HuH-7.5 (cell line): ENCODE measurements at places on chromosomes 11 and 22.
A peak's percentile ranks its signal among the peaks of the same experiment; 100 is the strongest.

DNA sequence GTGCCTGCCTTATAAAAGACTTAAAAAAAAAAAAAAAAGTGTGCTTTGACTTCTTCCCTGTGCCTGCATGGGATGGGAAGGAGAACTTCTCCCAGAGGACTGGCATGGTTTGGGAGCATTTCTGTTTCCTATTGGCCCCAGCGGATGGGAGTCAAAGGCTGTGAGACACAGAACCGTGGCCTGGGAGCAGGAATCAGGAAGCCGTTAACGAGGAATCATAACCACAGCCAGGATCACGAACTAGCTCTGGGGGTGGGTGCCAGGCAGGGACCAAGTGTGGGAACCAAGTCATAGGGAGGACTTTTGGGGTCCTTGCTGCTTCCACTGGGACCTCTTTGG, 526 bp downstream of the C1QTNF6 start:
- DNase-seq, result no peak

DNA sequence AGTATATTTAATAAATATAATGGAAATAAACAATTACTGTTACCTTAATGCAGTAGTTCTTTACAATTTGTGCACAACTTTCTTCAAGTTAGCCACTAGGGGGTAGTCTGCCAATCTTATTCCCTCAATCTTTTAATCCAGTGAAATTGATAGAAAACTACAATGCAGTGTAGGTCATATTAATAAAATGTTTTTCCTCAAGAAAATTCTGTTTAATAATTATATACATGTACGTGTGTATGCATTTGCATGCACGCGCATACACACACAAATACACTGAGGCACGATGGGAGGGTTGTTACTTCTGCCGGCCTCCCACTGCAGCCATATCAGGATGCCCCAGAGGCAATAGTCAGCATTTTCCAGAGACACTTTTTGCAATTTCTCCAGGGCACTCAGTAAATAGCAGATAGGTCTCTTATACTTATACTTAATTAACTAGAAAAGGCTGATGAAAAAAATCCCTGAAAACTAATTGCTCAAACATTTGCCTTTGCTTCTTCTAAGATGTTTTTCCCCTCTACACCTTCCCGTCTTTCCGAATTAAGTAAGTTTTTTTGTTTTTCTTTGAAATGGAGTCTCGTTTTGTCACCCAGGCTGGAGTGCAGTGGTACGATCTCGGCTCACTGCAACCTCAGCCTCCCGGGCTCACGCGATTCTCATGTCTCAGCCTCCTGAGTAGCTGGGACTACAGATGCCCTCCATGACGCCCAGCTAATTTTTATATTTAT, 3.1 kb downstream of the GAB2 start:
- peak; percentile 18 for DNase-seq

DNA sequence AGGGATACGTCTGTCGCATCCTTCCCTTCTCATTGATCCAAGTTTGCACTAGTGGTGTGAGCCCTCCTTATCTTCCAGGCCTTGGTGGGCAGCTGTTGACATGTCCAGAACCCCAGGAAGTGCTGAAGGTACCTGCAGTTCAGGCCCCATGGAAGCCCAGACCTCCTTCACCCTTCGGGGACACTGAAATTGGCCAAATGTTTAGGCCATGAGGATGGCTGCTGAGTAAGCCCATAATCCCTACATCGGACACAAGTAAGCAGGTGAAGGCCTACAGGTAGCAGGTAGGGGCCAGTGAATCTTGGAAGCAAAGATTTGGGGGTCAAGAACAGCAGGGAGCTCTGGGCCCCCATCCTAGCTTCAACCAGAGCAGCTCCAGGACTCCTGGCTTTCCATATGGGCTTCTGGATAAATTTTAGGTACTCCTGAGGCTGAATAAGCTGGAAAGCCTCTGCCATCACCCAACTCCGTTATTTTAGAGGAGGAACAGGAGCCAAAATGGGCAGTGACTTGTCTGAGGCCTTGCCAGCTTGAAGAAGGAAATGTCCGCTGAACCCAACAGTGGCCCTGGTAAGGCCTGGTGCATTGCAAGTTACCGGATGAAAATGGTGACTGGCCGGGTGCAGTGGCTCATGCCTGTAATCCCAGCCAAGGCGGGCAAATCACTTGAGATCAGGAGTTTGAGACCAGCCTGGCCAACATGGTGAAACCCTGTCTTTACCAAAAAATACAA, 45.2 kb downstream of the MORC2 start:
- no peak for DNase-seq

DNA sequence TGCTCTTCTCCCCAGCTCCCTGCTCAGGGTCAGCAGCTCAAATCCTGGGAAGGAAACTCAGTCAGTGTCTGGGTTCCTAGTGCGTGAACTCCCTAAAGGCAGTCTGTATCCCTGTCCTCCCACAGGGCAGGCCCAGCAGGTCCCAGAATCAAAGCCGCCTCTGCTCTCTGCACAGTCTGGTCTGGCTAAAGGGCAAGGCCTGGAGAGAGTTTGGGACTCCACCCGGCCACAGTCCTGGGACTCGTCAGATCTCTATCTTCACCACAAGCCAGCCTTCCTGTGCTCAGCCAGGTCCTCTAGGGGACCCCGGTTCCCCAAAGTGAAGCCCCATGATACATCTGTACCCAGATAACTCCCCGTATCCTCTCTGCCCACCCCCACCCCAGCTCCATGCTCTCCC, 56.2 kb upstream of the CSNK2A3 start:
- no peak for DNase-seq

DNA sequence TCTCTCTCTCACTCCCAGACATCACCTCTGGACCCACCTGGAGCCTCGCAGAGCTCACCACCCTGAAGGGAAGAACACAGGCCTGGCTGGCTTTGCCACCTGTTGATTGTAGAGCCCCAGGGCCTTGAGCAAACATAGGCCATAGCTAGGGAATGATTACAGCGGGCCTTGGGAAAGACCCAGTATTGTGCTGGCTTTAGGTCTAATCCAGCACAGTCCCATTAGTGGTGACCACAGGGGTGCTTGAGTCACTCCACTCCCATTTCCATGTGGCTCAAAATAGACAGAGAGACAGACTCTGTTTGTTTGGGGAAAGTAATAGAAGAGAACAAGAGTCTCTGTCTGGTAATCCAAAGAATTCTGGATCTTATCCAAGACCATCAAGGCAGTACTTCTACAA, 42.7 kb upstream of the FAM181B start:
- no peak for DNase-seq

DNA sequence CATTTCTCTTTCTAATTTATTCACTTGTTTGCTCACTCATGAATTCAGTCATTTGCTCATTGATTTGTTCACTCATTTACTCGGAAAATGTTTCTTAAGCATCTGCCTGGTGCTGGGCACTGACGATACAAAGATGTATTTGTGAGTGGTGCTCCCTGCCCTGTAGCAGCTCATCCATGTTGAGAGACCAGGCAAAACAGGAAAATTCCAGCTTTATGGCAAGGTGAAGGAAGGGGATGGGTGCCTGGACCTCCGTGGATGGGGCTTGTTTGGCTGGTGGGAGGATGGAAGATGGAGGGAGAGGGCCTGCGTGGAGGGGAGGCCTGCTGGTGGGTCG, 53.1 kb downstream of the TBC1D22A start:
- no peak for DNase-seq

GRCh38 chr11:60077981-60078380, 10.5 kb upstream of the MS4A2 start:
- no peak for DNase-seq

GRCh38 chr11:129828301-129828836, 12.7 kb downstream of the TMEM45B start:
- no peak for DNase-seq

GRCh38 chr22:31127181-31127772, 4.5 kb downstream of the INPP5J start:
- no peak for DNase-seq

DNA sequence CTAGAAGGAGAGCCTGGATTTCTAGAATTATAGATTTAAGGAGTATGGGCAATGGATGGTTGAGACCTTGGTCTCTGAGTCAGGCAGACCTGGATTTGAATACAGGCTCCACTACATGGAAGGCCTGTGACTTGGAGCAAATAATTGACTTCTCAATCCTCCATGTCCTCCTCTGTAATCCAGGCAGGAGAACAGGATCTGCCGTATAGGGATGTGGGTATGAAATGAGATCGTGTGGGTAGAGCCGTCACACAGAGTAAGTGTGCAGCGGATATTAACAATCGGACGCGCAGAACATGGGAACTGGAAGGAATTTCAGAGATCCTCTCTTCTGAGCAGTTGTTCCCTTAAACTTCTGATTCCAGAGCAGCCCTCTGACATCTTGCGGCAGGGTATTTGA, 11.5 kb upstream of the TMPRSS13 start:
- DNase-seq, result no peak

GRCh38 chr11:45056529-45056928, 89.9 kb upstream of the PRDM11 start:
- DNase-seq, result no peak

DNA sequence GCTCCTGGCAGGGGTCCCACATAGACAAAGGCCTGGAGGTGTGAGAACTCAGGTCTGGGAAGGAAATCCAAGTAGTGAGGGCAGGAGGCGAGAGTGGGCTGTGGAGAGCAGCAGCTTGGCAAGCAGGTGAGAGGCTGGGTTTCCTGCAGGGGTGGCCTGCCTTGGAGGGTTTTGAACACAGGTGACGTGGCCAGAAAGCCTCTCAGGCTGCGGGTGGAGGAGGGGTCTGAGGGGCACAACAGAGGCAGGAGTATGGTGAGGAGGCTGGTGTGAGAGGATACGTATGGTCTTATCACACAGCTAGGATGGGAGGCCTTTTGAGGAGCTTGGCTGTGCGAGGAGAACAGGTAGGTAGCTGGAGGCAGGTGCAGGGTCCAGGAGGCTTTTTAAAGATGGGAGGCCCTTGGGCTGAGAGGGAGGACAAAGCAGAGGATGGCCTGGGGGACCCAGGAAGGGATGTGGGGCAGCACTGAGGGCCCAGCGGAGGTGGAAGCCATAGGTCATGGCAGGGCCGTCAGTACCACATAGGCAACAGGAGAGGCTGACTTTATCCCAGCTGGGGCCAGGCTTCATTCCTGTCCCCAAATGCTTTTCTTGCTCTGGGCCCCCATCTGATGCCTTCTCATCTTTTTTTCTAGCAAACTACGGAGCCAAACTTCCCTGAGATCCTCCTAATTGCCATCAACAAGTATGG, 84.4 kb downstream of the MYO7A start:
- no peak for DNase-seq

DNA sequence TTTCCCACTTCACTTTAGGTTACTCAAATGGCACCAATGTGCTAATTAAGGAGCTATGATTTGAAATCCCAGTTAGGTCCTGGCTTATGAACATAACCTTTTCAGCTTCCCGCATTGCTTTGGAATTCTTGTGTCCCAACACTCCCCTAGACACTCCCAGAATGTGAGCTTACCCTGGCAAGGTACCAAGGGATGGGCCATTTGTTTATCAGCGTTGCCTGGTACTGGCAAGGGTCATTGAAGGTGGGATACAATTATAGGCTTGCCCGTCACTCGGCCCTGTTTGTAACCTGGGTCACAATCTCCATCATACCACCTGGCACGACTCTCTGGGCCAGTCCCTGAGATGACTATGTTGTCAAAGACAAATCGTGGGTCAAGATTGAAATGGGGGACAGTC, 5.4 kb downstream of the CSRP3 start:
- no peak for DNase-seq

DNA sequence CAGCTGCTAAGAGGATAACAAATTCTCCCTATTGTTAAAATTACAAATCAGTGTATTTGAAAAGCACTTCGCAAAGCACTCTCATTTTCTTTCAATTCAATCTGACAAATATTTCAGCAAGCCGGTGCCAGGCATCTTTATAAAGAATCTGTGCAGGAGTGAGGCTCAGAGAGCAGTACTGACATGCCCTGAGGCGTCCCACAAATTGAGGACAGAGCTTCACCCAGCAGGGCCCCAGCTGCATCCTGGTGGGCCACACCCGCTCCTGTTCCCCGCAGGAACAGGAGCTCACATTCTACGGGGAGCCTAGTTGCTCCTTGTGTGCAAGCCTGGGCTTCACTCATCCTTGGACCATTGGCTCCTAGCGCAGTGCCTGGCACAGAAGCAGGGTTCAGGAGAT, 60.9 kb upstream of the EIF3D start:
- DNase-seq, result no peak

DNA sequence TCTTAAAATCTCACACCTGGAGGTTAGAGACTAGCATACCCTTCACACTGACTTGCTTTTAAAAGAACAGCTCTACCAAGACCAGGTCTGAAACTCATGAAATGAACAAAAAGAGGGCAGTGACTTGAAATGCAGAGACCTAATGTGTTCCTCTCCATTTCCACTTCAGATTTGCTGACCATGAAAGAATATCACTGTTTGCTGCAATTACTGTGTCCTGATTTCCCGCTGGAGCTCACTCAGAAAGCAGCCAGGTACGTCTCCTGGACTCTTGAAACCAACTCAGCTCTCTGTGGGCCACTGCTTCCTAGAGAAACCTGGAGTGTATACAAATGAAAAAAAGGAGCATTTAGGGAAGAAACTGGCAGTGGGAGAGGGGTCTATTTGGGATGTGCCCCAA, 39.2 kb downstream of the ARFGAP2 start:
- DNase-seq, result no peak

- DNase-seq, result no peak
These were observed 121.9 kb upstream of the MTMR2 start for GRCh38 chr11:96045622-96046456.

DNA sequence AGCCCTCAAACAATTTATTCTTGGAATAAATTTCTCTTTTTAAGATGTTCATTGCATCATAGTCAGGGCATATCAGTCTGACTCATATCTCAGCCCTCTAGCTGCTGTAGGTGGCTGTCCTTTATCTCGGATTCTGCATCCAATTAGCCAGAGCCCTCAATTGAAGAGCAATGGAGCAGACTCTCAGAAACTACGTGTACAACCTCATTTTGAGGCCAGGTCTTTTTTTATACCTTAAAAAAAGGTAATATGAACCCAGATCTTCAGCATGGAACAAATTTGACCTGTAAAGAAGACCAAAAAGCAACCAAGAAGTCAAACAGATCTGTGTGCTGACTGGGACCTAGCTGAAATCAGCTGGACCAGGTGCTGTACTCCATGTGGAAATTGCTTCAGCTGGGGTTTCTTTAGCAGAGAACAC, 8.7 kb downstream of the OR52A5 start:
- no peak for DNase-seq

GRCh38 chr11:69437001-69437875, 44.2 kb upstream of the LINC01488 start:
- DNase-seq, result peak; percentile 100
